ENCODE measurements at places on chromosomes 1 and 21. TPM values are rescaled to one million over a fixed set of nuclear protein-coding genes. Genes with fewer than 3 reads are reported as not detected.

CELA3B gene
- total RNA-seq: not detected

COL9A2 gene
- total RNA-seq: 10.6 TPM

ARHGEF10L gene
- total RNA-seq: 13.0 TPM

CD5L gene
- total RNA-seq: not detected

RAB3B gene
- total RNA-seq: 64.4 TPM

IQCC gene
- 1.0 TPM for total RNA-seq

MYBPHL gene
- not detected for total RNA-seq

TMCC2 gene
- 3.0 TPM for total RNA-seq

SMIM11 gene
- total RNA-seq: 10.8 TPM

ZNF593OS gene
- total RNA-seq: not detected

ZNF678 gene
- 9.3 TPM for total RNA-seq

ZFP69B gene
- 2.6 TPM for total RNA-seq

SELENBP1 gene
- total RNA-seq: 18.1 TPM

TENT5C gene
- total RNA-seq: not detected

ITLN1 gene
- total RNA-seq: not detected

ZBTB8A gene
- total RNA-seq: 7.7 TPM

GLMN gene
- 5.4 TPM for total RNA-seq

FBLIM1 gene
- 198 TPM for total RNA-seq

SHCBP1L gene
- not detected for total RNA-seq

PALMD gene
- 0.13 TPM for total RNA-seq

MX2 gene
- total RNA-seq: 0.38 TPM

ARHGEF16 gene
- 8.6 TPM for total RNA-seq

VANGL2 gene
- 7.3 TPM for total RNA-seq

SLC45A1 gene
- total RNA-seq: 0.98 TPM

FCAMR gene
- not detected for total RNA-seq

MROH7 gene
- 0.13 TPM for total RNA-seq

RNF186 gene
- total RNA-seq: not detected

TMPRSS2 gene
- under 0.01 TPM for total RNA-seq

Measured in mesangial cell (primary cell).